Aorta (tissue), 5 donors: ENCODE measurements at places on chromosomes 4 and X.

- DNase-seq, result no peak
Measured at GRCh38 chrX:111090458-111090857, 5.5 kb upstream of the PAK3 start.

GRCh38 chr4:71269233-71269632 is 69.6 kb upstream of the SLC4A4 start:
- no peak for DNase-seq

GRCh38 chrX:10555846-10556245 is 64.5 kb downstream of the MID1 start:
- DNase-seq, result no peak

DNA sequence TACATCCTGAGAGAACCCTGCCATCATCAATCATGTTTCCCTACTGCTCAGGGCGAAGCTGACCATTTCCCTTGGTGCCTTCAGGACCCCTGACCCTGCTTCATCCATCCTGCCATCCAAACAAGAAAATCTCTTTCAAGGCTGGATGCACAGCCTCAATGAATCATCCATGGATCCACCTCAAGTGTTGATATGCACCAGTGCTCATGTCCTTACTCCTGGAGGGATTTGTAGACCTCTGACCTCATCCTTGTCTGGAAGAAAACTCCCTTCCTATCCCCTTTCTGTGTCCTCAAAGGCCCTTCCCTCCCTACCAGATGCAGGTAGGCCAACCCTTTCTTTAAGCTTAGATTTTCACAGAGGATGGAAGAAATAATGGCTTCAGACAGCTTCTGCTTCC is 24.6 kb downstream of the BEX3 start:
- no peak for DNase-seq

- DNase-seq, result no peak
Measured at GRCh38 chrX:86148594-86148993, 343 bp downstream of the DACH2 start.

GRCh38 chr4:26261405-26261804 is 59.4 kb upstream of the RBPJ start:
- no peak for DNase-seq

- no peak for DNase-seq
Measured at GRCh38 chr4:81914623-81915022, 442.9 kb upstream of the RASGEF1B start.
